Fibroblast of mammary gland (primary cell): ENCODE measurements at places on chromosomes 2 and 18.

- DNase-seq, result no peak
These were observed 5.4 kb upstream of the STAT1 start for GRCh38 chr2:191019376-191019775.

DNA sequence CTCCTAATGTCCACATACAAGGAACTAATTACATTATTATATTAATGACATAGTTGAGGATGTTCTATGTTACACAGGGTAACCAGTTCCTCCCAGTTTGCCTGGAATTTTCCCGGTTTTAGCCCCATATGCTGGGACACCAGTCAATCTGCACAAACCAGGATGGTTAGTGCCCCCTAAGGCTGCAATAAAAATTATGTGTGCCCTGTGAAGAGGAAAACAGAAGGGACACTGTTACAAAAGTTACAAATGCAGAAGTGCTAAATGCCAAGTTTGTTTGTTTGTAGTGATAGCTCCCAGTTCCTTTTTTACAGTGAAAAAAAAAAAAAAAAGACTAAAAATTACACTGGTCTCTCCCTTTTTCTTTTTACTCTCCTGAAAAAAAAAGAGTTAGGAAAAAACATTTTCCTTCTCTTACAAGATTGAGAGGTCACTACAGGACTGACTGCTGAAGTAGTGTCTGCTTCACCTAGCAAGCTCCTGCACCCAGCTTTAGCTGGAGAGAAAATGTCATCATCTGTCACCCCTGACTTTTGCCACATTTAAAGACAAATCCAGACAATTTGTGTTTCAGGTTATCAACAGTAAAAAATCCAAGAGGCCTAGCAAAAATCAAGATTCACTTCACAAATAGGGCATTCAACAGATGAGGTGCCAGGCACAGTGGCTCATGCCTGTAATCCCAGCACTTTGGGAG lies 3.2 kb downstream of the ANKRD44 start:
- no peak for DNase-seq

- no peak for DNase-seq
These were observed 73.1 kb upstream of the RMDN2 start for GRCh38 chr2:37851828-37852584.

GRCh38 chr2:5982193-5982902 lies 290.2 kb downstream of the SOX11 start:
- no peak for DNase-seq

DNA sequence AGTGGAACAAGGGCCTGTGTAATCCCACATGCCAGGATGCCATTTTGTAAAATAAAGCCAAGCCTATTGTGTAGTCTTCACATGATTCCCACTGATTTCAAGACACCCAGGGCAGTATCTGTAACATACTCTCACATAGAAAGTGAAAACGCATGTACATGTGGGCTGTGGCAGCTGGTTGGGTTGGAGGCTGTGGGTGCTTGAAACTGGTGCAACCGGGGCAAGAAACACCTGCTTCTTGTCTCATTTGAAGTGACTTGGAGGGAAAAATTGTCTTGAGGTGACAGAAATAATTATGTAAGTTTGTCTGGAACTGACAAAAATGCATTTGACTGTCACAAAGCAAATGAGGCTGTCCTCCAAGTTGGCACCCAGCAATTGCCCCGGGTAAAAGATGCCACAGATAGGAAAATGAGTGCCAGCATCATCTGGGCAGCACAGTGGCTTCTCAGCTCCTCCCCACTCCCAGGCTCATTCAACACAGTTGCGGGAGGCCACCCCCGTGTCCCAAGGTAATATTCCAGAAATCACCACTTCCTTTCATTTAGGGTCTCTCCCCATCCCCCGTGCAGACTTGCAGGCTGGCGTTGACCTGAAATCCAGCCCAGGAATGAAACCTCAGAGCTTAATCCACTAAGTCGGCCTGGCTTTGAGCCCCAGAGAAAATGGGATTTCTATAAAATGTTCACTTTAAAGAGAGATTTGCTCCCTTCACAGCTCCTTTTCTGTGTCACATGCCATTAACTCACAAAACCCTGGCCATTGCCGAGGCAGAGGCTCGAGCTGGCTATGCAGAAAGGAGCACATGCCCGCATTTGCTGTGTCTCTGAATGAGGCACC lies 293.9 kb upstream of the PARD3B start:
- no peak for DNase-seq

DNA sequence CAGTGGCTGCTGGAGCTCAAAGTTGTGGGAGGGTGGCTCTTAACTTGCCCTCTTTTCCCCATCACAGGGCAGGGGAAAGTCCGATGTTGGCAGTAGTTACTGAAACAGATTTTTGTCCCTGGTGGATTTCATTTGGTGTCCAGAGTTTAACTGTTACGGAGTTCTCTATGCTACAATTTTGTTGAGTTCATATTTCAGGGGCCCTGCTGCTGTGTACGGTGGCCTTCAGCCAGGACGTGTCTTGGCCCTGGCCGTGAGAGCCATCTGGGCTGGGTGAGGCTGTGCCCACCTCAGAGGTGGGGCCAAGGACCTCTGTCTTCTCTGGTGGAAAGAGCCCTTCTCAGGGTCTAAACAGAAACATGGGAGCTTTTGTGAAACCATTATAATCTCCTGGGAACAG lies 67.4 kb downstream of the SH3YL1 start:
- DNase-seq, result no peak

DNA sequence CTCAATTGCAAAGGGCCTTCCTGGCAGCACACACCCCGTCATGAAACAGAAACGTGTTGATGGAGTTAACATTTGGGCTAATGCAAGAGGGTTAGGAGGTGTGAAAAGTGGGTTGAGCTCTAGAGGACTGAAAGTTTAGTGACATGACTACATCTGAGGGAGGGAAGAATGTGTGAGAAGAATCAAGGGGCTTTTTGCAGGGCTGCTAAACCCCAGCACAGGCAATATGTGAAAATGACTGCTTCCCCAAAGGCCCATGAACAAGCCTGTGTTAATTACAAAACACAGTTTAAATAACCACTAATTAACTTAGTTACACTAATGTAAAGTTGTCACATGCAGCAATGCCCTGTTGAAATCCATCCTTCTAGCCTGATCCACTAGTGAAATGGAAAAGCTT lies 63.4 kb upstream of the PEX13 start:
- DNase-seq, result no peak

- no peak for DNase-seq
These were observed 121.6 kb downstream of the MTCL1 start for GRCh38 chr18:8826971-8827370.

DNA sequence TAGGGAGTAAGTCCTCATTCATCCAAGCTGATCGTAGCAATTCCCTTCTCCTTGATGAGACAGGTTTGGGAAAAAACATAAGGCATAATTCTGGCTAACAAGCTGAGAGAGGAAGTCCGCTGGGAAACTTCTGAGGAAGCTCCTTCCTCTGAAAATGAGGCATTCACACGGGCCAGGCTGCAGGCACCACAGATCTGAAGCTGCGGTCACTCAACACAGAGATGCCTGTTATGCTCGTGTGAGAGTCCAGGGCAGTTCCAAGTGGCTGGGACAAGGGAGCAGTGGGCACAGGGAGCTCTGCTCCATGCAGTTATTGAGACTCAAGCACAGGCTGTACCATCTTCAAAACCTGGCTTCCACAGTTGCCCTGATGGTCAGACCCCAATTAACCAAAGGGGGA lies 200.9 kb upstream of the ID2 start:
- DNase-seq, result no peak

DNA sequence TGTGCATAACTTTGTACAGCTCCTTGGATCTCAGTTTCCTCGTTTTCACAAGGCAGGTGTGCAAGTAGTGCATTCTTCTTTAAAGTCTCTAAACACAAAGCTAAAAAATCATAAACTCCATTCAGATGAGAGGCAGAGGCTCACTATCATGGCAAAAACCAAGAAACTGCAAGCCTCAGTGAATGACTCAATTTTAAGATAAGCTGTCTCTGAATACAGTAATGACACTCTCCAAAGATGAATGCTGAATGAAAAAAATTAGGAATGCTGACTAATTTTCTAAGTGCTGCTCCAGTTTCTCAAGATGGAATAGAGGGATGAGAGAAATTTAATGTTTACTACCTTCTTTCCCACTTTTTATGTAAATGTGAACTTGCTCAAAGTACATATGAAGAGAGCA lies 17.2 kb downstream of the B4GALT6 start:
- peak; percentile 33 for DNase-seq

DNA sequence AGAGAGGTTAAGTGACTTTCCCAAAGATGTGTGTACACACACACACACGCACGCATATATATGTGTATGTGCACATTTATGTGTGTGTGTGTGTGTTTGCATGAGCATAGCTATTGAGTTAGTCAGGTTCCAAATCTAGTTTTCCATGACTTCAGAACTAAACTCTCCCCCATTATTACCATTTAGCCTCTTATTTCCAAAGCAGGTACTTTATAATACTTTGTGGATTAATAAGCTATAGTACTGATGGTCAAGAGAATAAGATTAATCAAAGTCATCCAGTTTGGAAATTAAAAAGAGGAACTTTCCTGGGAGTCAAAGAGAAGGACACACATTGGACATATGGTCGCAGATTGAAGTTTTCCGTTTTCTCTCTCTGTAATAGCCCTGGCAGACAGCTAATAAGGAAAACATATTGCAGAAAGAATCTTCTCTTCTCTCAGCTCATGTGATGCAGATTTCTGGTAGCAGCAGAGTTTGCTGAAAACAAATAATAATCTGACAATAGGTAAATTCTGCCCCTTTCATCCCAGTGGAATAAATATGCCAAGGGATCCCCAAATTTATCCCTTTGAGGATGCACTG lies 410.9 kb upstream of the TCF4 start:
- no peak for DNase-seq
